CD4-positive, CD25-positive, alpha-beta regulatory T cell (primary cell): ENCODE measurements at places on chromosomes 13 and 19. TPM values are rescaled to one million over a fixed set of nuclear protein-coding genes. Genes with fewer than 3 reads are reported as not detected.

FLT1 gene
- 0.89 TPM for total RNA-seq

OR7C1 gene
- not detected for total RNA-seq

ZNF607 gene
- total RNA-seq = 5.5 TPM

GRCh38 chr13:48646791-48647190 lies 6.9 kb upstream of the CYSLTR2 start:
- no peak for DNase-seq

GRCh38 chr19:37370880-37371661 lies at the start of gene ZNF527:
Gene ZNF527 (plus strand): TSS chr19:37371099. CDS start chr19:37374199, 3,100 bp downstream.
- DNase-seq = peak; percentile 99

- no peak for DNase-seq
Observed at GRCh38 chr19:8141726-8142512, 7.5 kb downstream of the FBN3 start.

KLK14 gene
- 0.35 TPM for total RNA-seq

GRCh38 chr19:55453511-55454260 lies 7.8 kb downstream of the ISOC2 start:
- DNase-seq = no peak

- DNase-seq = no peak
Observed at GRCh38 chr13:90362707-90363106, 984.8 kb upstream of the MIR17HG start.

- DNase-seq = no peak
Observed at GRCh38 chr19:47438793-47439220, 19.5 kb upstream of the MEIS3 start.
